Stimulated activated CD8-positive, alpha-beta memory T cell treated with anti-CD3 and anti-CD28 coated beads, Interleukin-4, amount 100 ng/mL, for 48 hours (primary cell): ENCODE measurements at places on chromosomes 11 and 22.
A peak's percentile ranks its signal among the peaks of the same experiment; 100 is the strongest.

DNA sequence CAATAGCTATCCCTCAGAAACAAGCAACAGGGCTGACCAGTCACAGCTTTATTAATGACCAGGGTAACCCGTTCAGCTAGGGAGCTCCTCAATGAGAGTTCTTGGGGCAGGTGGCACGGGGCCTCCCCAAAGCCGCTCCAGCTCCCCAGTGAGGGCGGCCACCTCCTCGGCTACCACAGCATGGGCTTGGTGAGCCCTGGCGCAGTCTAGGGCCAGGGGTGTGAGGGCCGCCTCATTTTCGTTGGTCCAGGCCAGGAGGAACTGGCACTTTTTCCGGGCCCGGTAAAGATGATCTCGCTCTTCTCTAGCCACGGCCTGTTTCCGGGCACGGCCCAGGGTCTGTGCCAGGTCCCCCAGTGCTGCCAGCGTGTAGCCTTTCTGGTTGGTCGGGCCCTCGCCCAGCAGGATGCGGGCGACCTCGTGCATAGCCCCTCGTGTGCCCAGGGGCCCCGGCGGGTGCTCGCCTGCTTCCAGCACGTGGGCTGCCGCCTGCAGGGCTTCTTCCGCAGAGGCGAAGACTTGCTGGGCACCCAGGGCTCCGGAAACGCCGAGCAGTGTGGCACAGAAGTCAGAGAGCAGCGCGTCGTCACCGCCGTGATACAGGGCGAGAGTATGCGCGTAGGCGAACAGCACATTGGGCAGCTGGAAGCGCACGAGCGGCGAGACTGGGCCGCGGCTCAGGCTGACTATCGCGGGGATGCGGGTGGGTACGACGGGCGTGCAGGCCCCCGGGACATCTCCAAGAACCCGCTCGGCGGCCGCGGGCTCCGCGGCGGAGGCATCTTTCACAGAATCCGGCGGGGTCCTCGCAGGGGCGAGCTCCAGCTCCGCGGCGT is 913 bp downstream of the ZNHIT2 start:
- DNase-seq, result peak; percentile 76

DNA sequence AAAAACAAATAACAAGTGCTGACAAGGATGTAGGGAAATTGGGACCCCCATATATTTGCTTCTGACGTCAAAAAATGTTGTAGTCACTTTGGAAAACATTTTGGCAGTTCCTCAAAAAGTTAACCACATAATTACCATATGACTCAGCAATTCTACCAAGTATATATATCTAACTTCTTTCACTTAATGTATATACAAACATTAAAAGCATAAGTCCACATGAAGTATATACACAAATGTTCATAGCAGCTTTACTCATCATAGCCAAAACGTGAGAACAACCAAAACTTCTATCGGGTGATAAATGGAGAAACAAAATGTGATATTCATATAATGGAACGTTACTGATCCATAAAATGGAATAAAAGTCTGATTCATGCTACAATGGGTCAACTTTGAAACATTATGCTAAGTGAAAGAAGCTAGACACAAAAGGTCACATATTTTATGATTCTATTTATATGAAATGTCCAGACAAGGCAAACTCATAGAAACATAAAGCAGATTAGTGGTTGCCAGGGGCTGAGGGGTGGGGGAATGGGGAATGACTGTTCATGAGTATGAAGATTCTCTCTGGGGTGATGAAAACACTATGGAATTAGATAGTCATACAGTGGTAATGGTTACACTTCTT is 48.7 kb upstream of the TEAD1 start:
- DNase-seq, result no peak

- no peak for DNase-seq
These were observed 161.3 kb upstream of the UBASH3B start for GRCh38 chr11:122494221-122494620.

GRCh38 chr22:37325039-37325395 is 42.7 kb downstream of the CYTH4 start:
- no peak for DNase-seq

DNA sequence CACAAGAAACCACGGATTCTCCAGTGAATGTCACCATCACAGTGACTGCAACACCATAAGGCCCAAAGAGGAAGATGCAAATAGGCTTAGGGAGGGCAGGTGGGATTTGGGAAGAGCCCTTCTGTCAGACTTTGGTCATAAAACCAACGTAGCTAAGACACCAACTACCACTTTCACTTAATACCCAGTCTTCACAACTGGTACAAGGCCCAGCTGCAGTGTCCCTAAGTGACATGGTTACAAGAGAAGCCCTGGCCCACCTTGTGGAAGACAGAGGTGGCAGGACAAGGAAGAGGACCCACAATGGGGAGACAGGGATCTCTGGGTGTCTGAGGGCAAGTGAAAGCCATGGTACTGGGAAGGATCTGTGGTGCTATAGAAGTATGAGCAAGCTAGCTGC is 10.0 kb downstream of the VSIG10L2 start:
- no peak for DNase-seq

DNA sequence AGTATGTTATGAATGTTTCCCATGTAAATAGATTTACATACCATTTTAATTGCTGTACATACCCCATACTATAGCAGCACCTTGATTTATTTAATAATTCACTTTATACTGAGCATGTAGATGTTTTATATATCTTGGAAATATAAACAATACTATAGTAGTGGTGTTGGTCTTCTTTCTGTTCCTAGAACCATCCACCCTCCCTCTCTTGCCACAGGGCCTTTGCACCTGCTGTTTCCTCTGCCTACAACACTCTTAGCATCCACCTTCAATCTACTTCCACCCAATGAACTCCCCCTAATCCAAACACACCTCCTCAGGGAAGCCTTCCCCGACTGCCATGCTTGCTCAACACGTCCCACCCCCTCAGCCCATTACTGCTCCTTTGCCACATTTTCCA is 30.2 kb downstream of the TESMIN start:
- no peak for DNase-seq

DNA sequence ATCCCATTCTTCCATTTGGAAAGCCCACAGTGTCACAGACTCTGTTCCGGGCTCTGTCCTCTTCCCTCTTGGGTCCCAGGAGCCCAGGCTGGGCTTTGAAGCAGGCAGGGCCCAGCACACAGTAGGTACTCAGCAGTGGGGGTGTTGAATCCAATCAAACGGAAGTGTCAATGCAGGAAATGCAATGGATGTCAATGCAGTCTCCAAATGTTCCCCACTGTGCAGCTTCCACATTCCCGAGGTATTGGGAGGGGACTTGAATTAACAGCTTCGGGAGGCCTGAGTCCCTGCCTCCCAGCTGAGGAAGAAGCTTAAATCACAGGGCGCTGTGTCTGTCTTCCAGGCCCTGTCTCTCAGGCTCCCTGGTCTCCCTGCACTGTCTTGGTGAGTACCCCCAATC is 21.8 kb upstream of the SMIM35 start:
- no peak for DNase-seq
